ENCODE measurements at places on chromosomes 7 and 10.

DNA sequence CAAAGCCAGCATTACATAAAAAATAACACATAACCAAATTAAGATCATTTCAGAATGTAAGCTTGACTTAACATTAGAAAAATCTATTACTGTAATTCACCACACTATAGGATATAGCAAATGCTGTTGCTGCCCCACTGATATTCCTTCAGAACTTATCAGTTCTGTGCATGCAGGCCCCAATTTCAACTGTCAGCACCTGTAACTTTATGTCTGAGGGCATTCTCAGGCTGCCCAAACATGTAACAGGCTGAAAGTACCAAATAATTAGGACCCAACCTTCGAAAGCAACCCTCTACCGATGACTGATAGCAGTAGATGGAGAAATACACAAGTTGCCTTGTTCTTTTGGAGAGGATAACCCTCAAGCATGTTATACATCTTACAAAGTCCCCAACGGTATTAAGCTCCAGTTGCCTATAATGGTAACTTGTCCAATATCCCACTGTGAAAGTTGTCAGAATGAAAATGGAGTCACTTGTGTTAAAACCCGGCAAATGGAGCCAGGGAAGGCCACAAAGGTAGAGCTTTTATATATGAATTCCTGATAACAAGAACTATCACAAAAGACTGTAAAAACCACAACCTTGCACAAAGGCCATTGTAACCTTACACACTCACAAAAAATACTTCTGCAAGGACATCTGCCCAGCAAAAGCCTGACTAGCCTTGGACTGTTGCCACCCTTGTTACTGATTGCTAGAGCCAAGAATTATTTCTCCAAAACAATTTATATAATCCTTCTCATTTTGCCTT is 66.9 kb upstream of the ZNF746 start:
- no peak for DNase-seq

GRCh38 chr10:129605266-129605985 is 138.4 kb downstream of the MGMT start:
- no peak for DNase-seq

- DNase-seq: no peak
These were observed 40.3 kb downstream of the SLC37A3 start for GRCh38 chr7:140358024-140358411.

DNA sequence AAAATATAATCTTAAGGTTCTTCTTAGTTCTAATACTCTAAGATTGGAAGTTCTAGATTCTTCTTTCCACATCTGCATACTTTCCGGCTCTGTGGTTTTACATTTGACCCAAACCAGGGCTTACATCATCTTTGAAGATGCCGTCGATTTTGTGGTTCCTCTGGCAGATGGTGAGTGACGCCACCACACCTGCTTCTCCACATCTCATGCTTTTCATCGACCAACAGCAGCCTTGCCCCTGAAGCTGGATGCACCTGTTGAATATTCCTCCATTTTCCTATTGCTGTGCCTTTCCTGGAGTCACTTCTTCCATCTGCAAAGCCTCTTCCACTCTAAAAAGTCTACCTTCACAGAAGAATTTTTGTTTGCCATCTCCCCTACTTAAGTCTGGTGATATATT is 121.3 kb downstream of the PRKCQ start:
- no peak for DNase-seq

DNA sequence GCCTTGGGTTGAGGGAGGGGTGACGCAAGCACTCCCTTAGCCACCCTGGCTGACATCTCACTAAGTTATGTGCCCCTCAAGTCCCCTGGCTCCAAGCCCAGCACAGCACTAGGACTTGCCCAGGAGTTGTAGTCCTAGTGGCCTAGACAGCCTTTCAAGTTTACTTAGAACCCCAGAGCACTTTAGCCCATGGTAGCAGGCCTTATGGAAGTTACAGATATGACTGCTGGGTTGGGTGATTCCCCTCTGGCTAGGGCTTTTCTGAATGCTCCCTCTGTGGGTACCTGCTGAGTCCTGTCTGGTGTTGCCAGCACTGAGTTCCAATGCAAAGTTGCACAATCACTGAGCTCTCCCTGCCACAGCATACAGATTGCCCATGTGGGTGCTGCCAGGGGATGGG is 83.2 kb downstream of the AHCYL2 start:
- no peak for DNase-seq

- no peak for DNase-seq
These were observed 117.2 kb upstream of the SEMA3C start for GRCh38 chr7:81036057-81036456.

- DNase-seq: no peak
These were observed 141.5 kb downstream of the LRRN3 start for GRCh38 chr7:111232249-111233084.

DNA sequence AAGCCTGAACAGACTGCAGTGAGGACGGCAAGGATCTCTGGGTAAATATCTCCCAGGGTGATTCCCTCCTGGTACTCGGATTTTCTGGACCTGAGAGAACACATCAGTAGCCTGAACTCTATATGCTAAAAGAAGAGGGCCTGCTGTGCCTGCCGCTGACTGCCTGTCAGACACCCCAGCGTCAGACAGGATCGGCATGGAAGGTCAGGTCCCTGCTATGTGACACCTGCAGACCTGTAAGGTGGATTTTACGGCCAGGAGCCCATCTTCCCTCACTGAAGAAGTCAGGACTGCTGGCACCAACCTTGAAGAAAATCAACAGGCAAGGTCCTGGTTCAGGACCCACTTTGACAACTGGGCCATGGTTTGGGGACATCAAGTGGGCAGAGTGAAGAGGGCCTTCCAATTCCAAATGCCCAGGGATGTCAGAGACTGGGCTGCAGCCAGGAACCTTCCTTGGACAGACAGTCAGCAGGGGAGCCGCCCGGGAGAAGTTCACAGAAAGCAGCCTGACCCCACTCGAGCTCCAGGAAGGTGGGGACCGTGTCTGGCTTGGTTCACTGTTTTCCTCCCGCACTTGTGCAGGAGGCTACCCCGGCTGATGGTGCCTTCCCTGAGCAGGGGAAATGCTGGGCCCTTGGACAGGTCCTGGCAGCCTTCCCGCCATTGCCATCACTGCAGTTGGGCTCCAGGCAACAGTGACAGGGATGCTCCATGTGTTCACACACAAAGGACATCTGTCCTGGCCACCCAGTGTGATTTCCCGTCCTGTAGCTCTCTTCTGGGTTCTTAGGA is 91.8 kb upstream of the LANCL2 start:
- no peak for DNase-seq

GRCh38 chr7:728602-729001 is 1.5 kb upstream of the PRKAR1B start:
- DNase-seq: no peak

DNA sequence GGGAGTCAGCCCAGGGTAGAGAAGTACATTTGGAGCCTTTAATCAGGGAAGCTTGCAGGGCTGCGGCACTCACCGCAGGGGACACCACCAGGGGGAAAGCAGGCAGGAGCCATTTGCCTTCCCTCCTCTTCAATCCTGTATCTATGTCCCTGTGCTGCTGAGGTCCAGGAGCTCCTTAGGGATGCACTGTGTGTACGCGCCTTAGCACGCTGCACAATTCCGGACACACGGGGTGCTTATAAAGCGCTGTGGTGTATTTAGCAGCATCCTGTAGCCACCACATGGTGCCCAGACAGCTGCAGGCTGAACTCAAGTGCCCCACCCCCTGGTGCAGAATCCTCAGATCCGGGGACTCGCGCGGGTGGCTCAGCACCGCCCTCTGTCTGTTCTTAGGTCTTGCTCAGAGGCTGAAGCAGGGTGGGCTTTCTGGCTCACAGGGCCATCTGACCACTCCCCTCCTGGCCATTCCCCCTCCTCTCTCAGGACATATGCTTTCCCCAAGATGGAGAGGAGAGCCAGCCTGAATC is 421.4 kb downstream of the SDK1 start:
- no peak for DNase-seq

- no peak for DNase-seq
These were observed 5.7 kb upstream of the TNRC18 start for GRCh38 chr7:5429253-5429856.

DNA sequence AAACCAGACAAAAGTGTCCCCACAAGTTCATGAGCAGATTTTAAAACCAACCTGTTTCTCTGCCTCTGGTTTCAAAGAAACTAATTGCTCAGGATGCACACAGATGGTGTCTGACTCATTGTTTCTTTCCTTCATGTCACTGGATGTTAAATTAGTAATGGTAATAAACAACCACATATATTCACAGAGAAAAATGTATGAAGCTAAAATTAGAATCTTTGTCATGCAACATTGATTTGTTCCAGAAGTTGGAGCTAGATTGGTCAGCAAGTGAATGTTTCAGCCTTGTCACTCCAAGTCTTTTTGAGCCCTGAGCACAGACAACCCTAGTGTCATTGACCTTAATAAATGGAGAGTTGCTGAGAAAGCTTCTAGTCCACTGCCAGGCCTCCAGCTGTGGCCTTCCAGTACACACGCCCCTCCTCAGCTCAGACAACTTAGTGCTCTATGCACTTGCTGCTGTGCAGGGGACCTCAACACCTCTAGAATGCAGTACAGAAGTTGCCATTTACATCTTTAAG is 175.9 kb downstream of the CCDC71L start:
- DNase-seq: no peak

DNA sequence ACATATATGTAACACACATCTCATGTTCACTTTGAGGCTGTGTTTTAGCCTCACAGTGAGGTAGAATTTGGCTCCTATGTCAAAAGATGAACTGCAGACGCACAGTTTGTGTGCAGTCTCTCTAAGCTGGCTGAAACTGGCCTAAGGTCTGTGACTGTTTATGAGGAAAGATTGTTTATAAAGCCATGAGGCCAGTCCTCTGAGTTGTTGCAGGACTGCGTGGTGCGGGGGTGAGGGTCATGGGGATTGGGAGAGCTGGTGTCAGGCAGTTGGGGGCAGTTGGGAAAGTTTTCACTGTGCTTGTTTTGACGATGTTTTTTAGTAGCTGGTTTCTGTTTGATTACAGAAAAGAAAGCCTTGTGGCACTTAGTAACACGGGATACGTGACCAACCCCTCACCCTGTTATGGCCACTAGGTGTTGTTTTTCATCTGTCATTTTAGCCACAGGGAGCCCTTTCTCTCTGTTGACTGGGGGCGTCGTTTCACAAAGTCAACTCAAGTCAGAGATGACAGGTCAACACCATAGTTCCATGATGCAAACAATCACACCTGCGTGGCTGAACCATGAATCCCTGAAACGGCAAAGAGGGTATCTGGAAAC is 310.9 kb downstream of the CCDC3 start:
- no peak for DNase-seq

- no peak for DNase-seq
These were observed 627 bp upstream of the FLNC start for GRCh38 chr7:128829391-128830166.

DNA sequence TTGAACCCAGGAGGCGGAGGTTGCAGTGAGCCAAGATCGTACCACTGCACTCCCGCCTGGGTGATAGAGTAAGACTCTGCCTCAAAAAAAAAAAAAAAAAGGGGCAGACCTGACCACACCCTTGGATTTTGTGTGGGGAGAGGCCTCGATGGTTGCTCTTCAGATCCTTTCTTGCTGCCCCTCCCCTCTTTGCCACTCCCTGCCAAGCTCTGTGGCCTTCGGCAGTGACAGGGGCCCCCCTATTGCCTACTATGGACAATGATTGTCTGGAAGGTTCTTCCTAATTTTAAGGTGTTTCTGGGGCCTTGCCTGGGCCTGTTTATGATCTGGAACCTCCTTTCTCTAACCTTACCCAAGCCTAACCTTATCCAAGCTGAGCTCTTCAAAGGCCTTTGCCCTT is 795 bp downstream of the PRF1 start:
- no peak for DNase-seq

GRCh38 chr7:12637819-12638592 is 49.4 kb upstream of the ARL4A start:
- DNase-seq: no peak

- DNase-seq: no peak
These were observed 32.2 kb downstream of the VWA2 start for GRCh38 chr10:114271075-114271778.

GRCh38 chr10:76892766-76893479 is 744.7 kb downstream of the KCNMA1 start:
- DNase-seq: no peak

GRCh38 chr10:28580825-28581224 is 47.9 kb downstream of the WAC start:
- no peak for DNase-seq

- peak; percentile 12 for DNase-seq
These were observed 40.1 kb downstream of the IQUB start for GRCh38 chr7:123494193-123494796.

GRCh38 chr7:11060893-11061292 is 87.2 kb downstream of the PHF14 start:
- no peak for DNase-seq

DNA sequence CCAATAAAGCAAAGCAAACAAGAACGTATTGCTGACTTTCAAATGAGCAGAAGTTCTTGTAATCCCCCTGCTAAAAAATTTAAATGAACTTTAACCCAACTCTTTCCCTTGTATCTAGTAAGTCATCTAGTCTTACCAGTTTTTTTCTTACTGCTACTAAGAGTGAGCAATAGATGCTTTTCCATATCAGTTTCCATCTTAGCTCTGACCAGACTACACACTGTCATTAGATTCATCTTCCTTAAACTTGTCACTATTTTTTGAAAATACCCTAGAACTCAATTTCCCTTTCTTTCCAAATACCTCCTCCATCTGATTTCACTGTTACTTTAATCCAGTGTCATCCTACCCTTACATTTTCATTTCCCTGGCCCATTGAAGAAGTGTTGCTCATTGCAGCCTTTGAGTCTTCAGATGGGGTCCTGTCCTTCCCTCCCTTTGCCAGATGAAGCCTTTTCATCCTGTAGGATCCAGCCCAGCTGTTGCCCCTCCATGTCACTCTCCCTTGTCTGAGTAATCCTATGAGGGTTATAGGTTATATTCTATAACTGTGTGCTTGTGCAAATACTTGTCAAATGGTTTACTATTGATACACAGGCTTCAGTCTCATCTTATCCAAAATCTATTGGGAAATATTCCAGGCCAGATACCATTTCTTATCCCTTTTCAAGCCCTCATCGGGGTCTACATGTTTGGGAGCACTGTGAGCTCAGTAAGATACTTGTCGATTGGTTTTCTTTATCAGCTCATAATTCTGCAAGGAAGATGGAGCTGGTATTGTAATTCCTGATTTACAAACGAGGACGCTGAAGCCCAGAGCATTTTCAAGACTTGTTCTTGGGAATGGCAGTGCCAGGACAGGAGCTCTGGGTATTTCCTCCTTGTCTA is 51.5 kb upstream of the ITGB1 start:
- no peak for DNase-seq

- DNase-seq: no peak
These were observed 6.8 kb upstream of the KIAA1217 start for GRCh38 chr10:24202181-24202570.

- no peak for DNase-seq
These were observed 133.4 kb downstream of the MACC1 start for GRCh38 chr7:20083781-20084180.

DNA sequence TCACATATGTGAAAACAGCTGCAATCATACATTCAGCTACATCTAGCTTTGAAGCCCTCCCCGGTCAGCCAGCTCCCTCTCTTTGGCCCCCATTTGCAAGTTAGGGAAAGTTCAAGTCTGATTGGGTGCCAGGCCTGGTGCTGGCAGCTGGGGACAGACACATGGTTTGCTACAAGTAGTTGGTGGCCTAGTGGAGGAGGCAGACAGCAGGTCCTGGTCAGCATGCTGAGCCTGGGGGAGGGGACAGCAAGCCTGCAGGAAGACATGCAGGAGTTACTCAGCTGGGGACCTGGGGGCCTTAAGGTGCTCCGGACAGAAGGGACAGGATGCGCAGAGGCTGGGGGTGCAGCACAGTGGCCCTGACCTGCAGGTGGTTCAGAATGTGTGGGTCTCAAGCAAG is 956.9 kb upstream of the ZNF722 start:
- DNase-seq: no peak

All from activated CD4-positive, alpha-beta T cell treated with anti-CD3 and anti-CD28 coated beads for 24 hours (primary cell).